ENCODE measurements at places on chromosomes 5 and 9.

- no peak for DNase-seq
These were observed 4.7 kb upstream of the RECK start for GRCh38 chr9:36031774-36032555.

DNA sequence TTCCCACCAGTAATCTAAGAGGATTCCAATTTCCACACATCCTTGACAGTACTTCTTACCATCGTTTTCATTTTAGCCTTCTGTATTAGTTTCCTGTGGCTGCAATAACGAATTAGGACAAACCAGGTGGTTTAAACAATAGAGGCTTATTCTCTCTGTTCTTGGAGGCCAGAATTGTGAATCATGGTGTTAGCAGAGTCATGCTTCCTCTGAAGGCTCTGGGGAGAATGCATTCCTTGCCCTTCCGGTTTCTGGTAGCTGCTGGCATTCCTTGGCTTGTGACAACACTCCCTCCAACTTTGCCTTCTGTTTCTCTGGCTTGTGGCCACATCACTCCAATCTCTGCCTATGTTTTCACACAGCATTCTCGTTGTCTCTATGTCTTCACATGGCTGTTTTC, 23.5 kb downstream of the RIGI start:
- DNase-seq = no peak

DNA sequence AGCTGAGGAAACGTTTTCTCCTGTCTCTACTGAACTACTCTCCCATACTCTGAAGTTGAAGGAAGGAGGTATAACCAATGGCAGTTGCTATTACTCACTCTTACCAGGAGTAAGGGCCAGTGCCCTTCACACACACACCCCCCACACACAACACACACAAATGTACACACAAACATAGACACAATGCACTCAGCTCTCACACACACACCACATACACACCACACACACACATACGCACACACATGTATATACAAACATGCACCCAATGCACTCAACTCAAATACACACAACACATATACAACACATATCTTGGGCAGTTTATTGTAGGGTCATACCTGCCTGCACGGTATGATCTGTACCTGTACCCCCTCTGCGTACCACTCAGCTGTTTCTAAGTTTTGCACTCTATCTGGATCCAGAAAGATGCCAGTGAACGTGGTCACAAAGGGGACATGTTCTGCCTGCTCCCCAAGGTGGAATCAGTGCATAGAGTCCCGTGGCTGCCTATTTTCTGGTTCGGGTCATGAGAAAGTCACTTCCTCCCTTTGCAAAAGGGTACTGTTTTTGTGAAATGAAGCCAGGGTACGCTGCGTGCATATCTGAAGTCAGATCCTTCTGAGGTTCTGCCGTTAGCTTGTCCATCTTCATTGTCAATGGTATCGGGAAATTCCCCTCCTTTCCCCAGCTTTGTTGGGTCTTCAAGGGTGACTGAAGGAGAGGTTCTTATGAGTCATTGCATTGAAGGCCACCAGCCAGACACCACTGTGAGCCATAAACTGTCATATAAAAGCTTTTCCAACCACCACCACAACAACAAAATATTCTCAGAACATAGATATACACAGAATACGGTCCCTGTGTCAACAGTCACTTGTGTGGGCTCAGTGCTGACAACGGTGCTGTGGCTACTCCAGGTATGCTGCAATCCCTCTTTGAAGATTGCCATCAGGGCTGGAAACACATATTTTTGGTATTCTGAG, 131.9 kb downstream of the UGCG start:
- DNase-seq = no peak

GRCh38 chr9:132994410-132995120, 16.1 kb downstream of the GFI1B start:
- no peak for DNase-seq

DNA sequence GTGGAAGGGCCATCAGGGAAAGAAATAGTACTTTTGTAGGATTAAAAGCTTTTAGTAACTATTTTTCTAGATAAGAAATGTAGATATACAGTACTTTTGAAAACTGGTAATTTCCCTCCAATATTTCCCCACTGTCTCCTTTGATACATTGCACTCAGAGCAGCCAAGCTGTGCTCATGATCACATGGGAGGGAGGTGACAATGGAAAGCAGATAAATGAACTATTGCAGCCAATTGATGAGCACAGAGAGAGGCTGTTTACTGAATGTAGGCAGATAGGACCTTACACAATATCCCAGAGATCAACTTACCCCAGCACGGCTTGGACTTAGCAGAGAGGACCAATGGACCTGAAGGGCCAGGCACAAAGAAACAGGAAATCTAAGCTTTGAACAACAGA, 178.0 kb upstream of the NREP start:
- no peak for DNase-seq

DNA sequence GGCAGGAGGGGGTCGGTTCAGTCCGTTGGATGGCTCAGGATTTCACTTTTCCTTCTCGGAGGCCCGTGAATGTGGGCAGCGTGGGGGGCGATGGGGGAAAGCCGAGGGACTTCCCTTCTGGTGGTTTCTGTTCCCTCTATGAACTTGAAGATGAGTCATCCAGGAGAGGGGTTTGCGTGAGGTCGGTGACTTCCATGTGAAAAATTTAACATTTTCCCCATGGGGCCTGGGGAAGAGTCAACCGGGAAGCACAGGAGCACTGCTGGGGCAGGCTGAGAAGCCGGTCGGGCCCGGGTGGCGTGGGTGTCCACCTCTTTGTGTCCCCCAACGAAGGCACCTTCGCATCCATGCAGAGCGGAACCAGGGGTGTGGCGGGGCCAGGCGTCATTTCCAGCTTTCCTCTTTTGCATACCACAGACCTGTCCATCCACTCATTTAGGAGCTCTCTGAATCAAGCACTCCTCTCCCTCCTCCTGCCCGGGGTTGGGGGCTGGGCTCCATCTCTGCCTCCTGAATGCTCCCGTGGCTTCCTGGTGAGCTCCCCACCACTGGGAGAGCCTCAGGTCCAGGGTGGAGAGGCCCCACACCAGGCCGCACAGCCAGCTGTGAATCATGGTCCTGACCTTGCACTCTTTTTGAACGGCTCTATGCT, 68.4 kb downstream of the ANKRD33B start:
- DNase-seq = no peak

DNA sequence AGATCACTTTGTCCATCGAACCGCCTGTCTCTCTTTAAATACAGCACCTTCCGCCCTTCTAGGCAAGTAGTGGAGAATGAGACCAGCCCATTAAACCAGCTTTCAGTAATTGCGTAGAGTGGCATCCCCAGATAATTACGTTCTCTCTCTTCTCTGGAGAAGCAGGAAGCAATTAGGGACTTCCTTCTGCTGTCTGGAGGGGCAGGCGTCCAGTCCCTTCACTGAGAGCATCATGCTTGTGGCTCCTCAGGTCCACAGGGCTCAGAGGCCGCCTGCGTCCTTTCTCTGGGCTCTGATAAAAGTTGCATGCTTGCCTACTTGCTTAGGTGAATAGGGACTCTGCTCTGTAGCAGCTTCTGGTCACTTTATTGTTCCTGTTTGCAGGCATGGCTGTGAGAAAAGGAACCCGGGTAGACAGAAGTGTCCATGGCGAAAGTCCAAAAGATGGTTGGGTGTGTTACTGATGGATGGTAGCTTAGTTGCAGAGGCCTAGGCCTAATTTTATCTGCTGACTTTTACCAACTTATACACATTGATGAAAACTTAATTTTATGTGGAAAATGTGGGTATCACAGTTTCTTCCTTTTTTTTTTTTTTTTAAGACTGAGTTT, 299.1 kb upstream of the PANK3 start:
- no peak for DNase-seq

- DNase-seq = no peak
These were observed 72.9 kb upstream of the SLC44A1 start for GRCh38 chr9:105171589-105171988.

DNA sequence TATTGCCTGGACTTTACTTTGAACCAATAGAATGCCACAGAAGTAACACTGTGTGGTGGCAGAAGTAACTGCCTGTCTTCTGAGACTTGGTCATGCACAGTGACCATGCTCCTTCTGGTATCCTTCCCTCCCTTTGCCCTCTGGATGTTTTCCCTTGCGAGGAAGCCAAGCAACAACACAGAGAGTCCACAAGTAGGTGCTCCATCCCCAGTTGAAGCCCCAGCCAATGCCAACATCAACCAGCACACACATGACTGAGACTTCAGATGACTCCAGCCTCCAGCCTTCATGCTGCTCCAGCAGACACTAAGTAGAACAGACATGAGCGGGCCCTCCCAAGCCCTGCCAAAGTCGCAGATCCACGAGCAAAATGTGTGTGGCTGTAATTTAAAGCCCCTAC, 129.6 kb downstream of the EPB41L4A start:
- no peak for DNase-seq

DNA sequence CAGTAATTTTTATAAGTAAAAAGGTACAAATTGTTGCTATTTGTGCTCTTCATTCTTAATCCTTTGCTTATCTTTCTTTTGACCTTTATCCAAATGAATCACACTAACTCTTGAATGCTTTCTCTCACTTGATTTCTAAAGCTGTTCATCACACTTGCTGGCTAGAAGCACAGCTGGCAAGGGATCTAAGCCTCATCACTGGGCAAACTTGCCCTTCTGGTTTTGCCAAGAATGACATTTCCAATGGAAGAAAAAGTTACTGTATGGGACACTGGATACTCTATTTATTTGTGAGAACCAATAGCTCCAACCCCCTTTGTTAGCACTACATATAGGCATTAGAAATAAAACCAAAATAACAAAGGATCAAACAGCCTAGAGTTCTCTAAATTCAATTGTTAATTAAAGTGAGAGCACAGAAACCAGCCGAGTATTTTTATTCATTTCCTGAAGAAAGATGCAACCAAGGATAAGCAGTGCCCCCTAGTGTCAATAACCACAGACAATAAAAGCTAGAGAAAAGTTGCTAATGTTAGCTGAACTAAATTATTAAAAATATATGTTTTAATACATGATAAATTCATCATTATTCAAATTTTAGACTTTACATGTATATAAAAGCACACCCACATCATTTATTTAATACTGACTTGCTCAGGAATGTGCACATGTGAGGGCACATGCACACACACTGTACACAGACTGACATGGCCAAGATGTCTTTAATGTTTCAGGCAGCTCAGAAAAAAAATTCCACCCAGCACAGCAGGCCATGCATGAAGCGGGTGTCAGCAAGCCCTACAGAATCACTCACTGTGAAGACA, 59.8 kb upstream of the POU5F2 start:
- DNase-seq = no peak

DNA sequence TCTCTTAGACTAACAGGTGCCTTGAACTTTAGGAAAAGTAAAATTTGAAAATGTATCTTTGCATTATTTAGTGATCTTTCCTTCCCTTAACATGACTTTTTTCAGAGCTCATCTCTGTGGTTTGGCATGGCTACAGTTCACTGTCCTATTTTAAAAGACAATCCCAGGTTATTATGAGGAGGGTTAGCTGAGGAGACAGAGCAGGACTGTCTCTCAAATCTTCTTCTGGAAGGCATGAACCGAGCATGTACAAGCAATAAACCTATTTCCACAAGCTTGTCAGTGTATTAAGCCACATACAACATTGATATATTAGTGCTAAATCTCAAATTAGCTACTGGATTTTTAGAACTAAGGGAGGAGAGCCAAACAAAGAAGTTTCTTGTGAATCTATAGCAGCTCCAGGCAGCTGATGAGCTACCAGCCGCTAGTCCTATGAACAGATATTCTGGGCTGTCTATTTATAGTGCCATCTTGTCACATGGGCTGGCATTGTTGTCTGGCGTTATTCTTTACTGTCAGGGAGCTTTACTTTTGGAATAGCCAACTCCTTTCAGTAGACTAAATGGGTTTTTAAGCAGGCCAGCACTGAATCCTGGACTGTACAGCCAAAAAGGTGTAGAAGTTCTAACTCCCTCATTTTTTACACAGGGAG, 171.2 kb upstream of the ACTBL2 start:
- DNase-seq = no peak

GRCh38 chr5:105632043-105632442, 2038.7 kb downstream of the EFNA5 start:
- DNase-seq = no peak

GRCh38 chr9:92618633-92619225, 51.2 kb downstream of the IPPK start:
- DNase-seq = no peak

GRCh38 chr5:124395287-124395686, 351.2 kb downstream of the ZNF608 start:
- DNase-seq = no peak

GRCh38 chr5:104146652-104147051, 584.1 kb upstream of the NUDT12 start:
- no peak for DNase-seq

- DNase-seq = no peak
These were observed 981.2 kb downstream of the TLE4 start for GRCh38 chr9:80552931-80553330.

DNA sequence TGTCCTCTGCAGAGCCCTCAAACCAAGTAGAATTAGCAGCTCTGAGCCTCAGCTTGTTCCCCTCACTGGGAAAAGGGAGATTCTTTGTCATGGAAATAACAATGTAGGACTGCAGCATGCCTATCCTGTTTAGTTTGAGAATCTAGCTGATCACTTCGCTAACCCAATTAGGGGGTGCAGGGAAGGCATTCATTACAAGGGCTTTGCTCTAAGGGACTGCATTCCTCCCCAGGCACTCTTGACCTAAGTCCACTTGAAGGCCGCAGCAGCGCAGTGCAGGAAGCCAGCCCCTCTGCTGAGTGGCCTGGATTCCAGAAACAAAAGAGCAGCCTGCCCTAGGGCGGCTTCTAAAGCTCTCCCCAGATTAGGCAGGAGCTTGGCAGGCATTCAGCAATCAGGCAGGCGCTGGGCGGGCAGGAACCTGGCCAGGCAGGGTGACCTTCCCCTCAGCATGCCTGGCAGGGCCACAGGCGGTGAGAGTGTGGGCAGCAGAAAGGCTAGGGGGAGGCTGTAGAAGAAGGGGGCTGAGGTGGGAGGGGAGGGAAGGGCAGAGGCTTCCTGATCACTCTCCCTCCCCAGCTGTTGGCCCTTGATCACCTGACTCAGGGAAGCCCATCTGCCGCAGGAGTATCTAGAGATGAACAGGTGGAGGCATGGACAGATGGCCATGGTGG, 24.8 kb downstream of the CCNJL start:
- DNase-seq = no peak

GRCh38 chr9:126886034-126886822, 25.8 kb downstream of the ZBTB34 start:
- no peak for DNase-seq

GRCh38 chr5:473551-474192, 30.7 kb downstream of the EXOC3 start:
- DNase-seq = no peak

DNA sequence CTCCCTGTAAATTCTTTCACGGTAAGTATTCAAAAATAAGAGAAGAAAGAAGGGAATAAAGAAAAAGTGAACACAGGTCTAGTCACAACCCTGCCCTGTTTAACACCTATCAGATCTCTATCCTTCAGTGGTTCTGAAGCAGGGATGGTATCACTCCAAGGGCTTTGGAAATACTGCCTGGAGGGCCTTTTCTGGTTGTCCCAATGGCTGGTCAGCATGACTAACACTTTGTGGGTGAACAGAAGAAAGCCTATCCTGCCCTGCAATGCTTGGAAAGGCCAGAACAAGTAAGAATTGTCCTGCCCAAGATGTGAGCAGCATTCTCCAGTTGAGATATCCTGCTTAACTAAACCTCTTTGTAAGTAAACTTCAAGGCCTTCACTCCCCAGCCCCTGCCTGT, 124.9 kb downstream of the TMEM167A start:
- no peak for DNase-seq
